ENCODE measurements at places on chromosomes 3 and 15.

DNA sequence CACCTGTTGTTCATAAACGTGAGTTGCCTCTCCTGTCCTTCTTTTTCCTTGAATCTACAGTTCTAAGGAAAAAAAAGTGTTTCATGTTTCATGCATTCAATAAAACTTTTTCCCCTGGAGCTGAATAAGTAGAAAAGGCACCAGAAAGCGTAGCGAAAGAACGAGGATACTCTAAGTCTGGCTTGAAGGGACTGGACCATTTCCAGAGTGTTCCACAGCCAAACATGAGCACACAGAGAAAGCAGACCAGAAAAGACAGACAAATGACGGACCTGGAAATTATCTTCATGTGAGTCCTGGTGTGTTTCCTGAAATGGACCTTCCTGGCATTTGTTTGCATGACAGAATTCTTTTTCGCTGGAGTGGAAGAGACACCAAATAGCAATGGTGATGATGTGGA, 204.7 kb downstream of the SV2B start:
- DNase-seq: no peak

- DNase-seq: no peak
Measured at GRCh38 chr3:49790626-49791411, 4.5 kb upstream of the IP6K1 start.

GRCh38 chr3:3783696-3784095, 15.5 kb upstream of the LRRN1 start:
- DNase-seq: no peak

GRCh38 chr3:188133646-188134045, 20.3 kb upstream of the LPP start:
- DNase-seq: no peak

- no peak for DNase-seq
Measured at GRCh38 chr3:51588724-51589123, 50.2 kb downstream of the RAD54L2 start.

DNA sequence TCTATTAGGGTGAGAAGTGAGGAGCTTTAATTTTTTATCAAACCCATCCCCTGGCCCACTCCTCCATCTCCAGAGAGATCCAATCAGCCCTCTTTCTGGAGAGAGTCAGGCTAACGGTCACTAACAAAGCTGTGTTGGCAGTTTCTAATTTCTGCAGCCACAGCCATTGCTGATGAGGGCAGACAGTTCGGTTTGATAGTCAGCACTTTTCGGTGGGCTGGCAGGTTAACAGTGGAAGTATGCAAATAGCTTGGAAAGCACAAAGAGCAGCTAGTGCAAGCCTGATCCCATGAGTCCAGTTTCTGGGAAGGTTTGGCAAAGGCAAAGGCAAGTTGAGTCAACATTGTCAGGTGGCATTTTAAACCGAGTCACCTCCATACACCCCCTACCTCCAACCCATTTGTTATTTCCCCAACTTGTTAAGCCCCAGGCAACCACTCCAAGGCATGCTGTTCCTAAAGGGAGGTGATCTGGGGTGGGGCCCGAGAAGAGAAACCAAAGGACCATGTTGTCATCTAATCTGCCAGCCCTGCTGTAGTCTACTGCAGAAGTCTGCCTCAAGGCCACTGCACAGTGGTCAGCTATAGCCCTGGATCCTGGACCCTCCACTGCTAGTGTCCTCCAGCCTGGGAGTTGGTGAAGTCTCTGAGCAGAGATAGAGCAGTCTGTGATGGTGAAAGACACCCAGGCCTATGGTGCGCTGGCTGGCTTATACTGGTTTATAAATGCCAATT, 1.7 kb downstream of the CCR1 start:
- DNase-seq: no peak

DNA sequence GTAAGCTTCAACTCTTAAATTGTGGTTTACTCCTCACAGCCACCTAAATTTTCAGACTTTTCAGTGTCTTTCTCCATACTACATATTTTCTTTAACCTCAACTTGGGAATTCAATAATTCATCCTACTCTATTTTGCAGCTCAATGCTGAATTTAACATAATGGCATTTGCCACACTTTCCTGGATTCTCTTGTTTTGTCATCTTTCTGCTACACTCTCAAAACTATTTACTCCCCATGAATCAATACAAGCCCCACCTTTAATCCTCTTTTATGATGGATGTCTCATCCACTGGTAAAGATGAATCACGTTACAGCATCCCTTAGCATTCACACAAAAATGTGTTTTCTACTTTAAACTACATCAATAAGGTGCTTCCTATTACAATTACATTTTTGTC, 19.6 kb upstream of the CHMP2B start:
- DNase-seq: no peak

DNA sequence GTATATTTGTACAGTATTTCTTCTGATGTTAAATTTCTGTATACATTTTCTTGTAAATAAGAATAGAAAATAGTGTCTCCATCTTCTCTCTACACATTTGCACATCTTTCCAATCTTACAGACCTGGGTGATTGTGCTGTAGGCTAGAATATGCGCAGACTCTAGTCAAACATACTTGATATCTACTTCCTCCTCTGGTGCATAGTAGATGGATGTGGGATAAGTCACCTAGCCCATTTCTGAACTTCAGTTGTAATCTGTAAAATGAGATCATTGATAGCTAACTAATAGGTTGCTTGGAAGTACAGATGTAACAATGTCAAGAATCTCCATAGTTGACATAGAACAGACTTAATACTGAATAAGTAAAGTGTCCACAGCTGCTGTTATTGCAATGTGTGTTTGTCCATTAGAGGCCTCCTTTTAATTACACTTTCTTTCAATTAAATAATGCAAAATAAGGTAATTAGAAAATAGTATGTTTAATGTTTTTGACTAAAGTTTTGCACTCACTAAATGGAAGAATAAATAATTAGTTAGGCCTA, 46.7 kb downstream of the ALCAM start:
- DNase-seq: no peak

DNA sequence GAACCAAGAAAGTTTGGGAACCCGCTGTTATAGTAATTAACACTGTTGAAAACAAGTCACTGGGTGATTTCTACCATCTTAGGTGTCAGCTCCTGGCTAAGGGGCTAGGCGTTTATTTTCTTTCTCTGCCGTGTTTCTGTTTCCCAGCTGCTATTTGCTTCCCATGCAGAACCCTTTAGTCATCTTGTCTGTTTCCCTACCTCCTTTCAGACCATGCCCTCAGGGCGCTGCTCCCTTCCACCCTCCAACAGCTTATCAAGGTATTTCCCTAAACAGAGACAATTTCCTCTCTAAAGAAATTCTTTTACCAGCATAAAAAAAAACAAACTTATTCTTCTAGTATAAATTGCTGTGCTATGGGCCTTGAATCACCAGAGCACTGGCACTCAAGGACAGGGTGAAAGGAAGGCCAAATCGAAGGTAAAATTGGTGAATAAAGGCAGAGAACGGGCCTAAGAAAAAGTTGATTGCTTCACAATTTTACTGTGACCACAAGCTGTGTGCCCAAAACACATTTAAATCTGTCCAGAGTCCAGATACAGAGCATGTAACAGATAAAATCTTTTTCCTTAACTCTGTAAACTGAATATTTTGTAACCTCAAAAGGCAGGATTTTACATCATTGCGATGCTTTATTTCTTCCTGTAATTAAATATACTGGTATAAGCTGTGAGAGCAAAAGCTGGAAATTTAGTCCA, 319.2 kb downstream of the ZNF621 start:
- no peak for DNase-seq

Measured in naive thymus-derived CD8-positive, alpha-beta T cell (primary cell).